ENCODE measurements at places on chromosomes 1 and 21.

DNA sequence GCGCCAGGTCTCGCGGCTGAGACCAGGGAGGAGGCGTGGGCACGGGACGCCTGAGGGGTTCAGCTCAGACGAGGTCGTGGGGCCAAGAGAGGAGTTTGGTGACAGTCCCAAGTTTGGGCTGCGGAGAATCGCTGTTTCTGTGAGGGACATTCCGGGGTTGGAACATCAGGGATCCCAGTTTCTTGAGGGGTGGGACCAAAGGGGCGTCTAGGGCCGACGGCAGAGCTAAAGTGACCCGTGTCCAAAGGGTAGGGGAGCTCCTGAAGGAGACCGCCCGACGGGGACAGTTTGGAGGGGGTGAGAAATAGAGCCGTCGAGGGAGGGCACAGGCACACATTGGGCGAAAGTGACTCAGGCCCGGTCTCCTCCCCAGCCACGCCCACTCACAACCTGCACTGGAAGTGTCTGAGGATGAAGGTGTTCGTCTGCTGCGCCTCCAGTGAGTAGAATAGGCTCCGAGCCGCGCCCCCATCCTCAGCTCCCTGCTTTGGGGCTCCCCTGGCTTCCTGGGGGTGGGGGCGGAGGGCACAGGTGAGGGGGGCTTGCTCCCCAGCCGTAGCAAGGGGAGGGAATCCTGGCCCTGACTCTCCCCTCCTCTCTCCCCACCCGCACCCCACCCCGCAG, 7.0 kb downstream of the EFNA3 start:
- no peak for DNase-seq

- DNase-seq = no peak
These were observed 137.2 kb upstream of the ETS2 start for GRCh38 chr21:38668541-38668940.

DNA sequence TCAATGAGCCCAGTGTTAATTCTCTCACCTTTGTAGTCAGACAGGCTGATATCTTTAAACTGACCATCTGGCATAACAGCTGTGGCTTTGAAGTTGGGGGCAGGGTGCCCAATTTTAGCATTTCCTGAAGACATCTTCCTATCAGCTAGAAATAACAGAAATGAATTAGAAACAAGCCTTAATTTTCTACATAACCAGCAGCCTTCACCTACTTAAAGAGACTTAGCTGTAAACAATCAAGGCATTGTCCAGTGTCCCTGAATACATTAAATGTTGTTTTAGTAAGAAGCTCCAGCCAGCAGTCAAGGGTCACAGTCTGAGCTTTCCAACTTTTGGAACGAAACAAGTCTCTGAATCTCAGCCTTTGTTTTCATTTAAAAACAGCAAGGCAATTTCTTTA, 2.8 kb downstream of the PRDX1 start:
- no peak for DNase-seq

GRCh38 chr1:200818248-200818647, 54.5 kb upstream of the GPR25 start:
- no peak for DNase-seq

- no peak for DNase-seq
These were observed 259.8 kb upstream of the PROX1 start for GRCh38 chr1:213727853-213728592.

DNA sequence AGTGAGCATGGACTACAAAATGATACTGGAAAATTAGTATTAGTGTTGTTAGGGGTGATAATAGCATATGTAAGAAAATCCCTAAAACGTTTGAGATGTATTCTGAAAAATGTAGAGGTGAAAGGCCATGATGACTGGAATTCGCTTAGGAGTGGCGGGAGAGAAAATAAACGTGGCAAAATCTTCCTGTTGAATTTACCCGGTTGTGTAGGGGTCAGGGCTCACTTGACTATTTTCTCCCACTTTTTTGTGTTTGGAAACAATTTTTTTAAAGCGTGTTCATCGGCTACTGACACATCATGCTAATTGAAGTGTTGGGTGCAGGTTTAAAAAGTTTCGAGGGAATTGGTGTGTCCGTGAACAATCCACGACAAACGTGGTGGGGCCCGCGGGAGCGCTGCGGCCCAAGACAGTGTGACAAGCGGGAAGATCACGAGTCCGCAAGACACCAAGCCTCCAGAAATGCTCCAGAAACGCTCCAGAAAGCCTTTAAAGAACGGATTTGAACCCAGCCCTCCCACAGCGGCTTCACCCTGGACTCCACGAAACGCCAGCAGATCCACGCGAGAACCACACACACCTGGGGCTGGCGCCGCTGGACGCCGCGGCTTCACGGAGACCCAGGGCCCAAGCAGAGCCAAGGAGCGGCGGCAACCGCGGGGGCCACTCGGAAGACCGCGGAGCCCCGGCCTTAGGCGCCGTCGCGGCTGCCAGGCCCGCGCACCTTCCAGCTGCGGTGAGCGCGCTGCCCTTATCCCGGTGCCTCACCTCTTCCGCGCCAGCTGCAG, 573 bp downstream of the PSMG1 start:
- DNase-seq = no peak

- no peak for DNase-seq
These were observed 21.9 kb downstream of the ZYG11B start for GRCh38 chr1:52748119-52748518.

GRCh38 chr1:113197719-113198330, 124.8 kb downstream of the LRIG2 start:
- DNase-seq = no peak

DNA sequence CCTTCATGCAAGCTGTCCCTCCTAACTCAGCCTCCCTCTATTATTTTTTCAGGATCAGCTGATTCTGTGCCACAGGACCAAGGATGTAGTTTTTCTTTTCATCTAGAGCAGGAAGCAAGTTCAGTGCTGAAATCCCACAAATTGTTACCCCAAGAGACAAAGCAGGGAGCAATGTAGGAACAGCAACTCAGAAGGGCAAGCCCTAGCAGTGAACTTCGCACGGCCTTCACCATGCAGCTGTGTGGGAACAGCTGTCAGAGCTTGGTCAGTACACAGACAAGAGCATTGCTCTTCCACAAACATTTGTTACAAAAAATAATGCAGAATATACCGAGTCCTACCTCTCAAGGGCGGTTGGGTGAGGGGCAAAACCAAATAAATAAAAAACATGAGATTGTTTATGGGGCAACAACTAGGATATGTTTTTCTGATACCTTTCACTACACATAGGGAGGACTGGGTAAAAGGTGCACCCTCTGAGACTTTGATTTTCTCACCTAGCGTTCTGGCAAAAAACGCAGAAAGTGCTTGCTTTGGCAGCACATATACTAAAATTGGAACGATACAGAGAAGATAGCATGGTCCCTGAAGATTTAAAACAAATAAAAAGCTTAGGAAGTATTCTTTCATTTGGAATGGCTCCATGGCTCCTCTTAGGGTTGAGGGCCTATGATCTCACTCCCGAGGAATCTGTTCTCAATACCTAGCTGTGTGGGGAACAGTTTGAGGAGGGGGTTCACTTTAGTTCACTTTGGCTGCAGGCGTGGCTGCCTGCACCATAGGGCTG, 37.1 kb upstream of the ANGPTL7 start:
- DNase-seq = no peak

GRCh38 chr1:153968000-153968363, 280 bp downstream of the CREB3L4 start:
- DNase-seq = no peak

GRCh38 chr1:26779098-26779668, 8.6 kb upstream of the PIGV start:
- DNase-seq = no peak
